BJ (cell line): ENCODE measurements at places on chromosomes 2 and 18.

GRCh38 chr2:167192833-167193232, 304.6 kb downstream of the XIRP2 start:
- peak; percentile 64 for DNase-seq

DNA sequence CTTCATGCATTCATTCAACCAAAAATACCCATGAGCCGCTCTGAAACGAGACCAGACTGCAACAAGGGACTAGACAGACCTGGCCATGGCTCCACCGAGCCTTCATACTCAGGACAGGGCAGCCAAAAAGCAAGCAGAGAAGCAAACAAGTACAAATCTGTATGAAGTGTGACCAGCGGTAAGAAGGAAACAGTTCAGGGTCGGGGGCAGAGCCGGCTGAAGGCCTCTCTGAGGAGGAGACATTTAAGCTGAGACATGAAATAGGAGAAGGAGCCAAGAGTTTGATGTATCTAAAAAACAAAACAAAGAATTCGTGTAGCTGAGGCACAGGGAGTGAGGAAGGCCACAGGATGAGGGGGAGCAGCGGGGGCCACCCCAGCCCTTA, 21.3 kb upstream of the SLC66A3 start:
- no peak for DNase-seq

- no peak for DNase-seq
Observed at GRCh38 chr2:32743480-32744236, 115.8 kb downstream of the TTC27 start.

- no peak for DNase-seq
Observed at GRCh38 chr2:126368758-126369157, 287.2 kb upstream of the GYPC start.

DNA sequence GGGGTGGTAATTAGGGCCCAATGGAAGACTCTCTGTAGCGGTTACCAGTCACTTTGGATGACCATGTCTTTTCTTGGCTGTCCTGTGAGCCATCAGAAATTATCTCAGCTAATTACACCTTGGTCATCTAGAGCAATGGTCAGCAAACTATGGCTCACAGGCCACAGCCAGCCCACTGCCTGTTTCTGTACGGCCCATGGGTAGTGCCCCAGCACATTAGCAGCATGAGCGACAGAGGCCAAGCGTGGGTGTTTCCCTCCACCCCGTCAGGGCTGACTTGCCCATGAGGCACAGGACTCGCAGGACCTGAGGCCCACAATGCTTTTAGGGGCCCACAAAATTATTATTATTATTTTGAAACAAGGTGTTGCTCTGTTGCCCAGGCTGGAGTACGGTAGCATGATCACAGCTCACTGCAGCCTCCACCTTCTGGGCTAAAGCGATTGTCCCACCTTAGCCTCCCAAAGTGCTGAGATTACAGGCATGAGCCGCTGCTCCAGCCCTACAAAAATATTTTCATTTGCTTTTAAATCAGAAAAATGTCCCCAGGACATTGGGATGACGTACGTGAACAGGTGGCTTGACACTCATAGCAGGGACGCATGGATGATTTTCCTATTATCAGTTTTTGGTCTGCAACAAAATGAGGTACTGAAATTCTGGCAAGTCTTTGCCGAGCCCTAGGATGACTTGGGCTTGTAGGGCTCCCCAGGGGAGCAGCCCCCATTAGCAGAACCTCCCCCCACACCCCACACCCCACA, 29.3 kb upstream of the CEP68 start:
- DNase-seq = no peak

DNA sequence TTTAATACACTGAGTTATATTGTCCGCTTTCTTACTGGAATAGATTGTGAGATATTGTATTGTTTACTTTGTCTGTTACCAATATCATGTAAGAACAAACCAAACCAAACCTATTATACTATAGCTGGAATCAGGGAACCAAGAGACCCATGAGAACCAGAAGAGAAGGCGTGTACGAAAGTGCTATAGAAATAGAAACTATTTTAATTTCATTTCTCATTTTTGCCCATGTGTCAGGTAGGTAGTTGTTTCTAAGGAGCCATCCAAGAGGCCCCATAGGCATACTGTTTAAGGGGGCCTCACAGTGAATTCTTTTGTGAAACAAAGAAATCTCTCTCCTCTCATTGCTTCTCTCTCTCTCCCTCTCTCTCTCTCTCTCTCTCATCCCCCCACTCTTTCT, 363.6 kb downstream of the RNF144A start:
- no peak for DNase-seq

- DNase-seq = no peak
Observed at GRCh38 chr18:41719808-41720207, 235.2 kb upstream of the PIK3C3 start.

GRCh38 chr2:241851325-241852115, 7.2 kb downstream of the PDCD1 start:
- no peak for DNase-seq

GRCh38 chr2:109425411-109425810, 188.4 kb downstream of the SEPTIN10 start:
- DNase-seq = no peak

DNA sequence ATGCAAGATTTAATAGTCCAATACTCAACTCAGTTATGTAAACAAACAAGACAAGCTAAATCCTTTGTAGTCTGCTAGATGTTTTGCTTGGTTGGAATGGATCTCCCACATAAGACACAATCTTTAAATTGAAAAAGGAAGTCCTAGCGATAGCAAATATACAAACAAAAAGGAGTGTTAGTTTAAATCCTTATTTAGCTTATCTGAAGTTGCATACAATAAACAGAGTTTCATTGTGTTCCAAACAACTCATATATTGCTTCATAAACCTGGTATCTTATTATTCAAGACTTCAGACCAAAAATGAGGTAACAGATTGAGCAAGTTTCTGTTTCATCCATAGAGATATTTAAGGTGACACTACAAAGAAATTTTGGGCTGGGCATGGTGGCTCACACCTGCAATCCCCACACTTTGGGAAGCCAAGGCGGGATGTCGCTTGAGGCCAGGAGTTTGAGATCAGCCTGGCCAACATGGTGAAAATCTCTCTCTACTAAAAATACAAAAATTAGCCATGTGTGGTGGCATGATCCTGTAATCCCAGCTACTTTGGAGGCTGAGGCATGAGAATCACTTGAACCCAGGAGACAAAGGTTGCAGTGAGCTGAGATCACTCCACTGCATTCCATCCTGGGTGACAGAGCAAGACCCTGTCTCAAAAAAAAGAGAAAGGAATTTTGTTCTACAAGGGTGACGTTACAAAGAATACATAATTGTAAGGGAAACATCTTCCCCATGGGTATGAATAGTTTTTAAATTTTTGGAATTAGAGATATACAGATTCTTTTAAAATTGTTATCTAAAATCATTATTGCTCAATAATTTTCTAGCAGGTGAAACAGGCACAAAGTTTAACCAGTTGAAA, 150.5 kb upstream of the L3MBTL4 start:
- no peak for DNase-seq

GRCh38 chr2:118058951-118059350, 29.3 kb upstream of the INSIG2 start:
- DNase-seq = no peak

- no peak for DNase-seq
Observed at GRCh38 chr2:148338541-148338940, 306.0 kb upstream of the EPC2 start.

DNA sequence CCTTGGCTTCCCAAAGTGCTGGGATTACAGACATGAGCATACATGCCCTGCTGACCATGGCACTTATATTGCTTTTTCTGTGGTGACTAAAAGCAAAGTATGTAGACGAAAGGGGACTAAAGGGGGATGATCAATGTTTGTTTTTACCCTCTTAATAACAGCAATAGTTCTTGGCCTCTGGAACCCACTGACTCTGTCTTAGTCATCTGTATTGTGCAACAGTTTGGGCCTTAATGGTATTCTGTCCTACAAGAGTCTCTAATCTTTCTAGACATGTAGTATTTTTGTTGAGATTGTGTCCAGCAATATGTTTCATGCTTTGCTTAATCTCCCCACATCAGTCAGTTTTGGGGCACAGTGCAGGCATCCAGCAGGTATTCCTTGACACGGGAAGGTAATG, 359.9 kb upstream of the FANCL start:
- DNase-seq = no peak

DNA sequence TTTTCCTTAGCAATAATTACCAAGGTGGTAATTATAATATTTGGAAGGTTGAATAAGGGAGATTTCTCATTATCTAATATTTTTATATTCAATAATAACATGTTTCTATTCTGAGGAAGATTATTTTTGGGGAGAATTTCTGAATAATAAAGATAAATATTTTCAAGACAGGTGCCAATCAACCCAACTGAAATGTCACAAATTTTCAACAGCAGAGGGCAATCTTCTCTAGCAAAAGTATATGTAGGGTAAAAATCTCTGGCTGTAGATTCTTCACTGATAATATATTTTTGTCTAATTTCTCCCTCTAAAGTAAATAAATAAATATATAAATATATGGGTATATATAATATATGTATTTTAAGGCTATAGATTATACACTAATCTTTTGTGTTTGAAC, 1187.2 kb upstream of the CRIM1 start:
- no peak for DNase-seq

DNA sequence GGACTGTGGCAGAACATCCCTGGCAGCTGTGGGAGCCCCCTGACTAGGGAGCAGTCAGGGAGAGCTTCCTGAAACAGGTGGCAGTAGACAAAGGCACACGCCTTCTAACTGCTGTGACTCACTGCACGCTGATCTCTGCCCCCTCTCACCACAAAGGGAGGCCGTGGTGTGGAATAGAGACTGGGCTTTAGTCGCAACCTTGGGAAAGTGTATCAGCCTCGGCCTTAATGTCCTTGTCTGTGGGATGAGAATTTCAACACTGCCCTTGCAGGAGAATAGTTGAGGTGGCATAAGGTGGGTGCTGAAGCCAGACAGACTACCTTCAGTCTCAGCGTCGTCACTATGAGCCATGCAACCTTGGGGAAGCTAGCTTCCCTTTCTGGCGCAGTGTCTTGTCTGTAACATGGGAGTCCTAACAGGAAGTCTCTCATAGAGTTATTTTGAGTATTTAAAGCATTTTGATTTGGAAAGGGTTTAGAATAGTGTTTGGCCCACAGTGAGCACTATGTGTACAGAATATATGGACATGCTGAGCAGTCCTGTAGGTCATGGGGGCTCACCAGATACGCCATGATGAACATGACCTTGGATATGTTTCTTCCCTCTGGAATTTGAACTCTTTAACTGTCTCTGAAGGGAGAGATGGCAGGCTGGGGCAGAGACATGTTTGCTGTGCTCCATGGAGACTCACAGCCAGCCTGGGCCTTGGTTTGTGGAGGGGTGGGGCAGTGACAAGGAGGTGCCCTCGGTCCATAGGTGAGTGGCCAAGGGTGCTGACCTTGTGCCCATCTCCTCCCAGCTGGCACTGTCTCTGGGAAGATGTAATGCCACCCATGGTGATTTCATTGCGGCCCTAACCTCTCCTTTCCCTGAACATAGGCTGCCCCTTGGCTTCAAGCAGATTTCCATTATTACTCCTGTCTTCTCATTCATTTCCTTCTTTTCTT, 29.5 kb upstream of the SMAD7 start:
- DNase-seq = no peak

- no peak for DNase-seq
Observed at GRCh38 chr18:58390399-58390798, 238.5 kb downstream of the ALPK2 start.

GRCh38 chr2:223576873-223577272, 25.3 kb downstream of the SCG2 start:
- peak; percentile 96 for DNase-seq

DNA sequence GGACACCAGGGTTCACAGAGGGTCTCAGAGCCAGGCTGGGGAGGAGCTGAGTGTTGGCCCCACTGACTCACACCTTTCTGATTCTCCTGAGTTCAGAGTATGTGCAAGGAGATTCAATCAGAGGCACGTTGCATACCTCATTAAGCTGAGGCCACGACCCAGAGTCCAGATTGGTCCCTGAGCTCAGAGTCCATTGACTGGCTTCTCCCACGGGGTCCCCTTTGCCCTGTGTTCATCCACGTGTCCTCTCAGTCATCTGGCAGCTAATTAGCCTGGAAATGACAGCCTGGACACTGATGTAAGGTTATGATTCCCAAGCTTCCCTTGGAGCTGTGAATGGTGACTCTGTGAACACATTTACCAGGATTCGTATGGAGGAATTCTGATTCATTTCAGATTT, 267.2 kb downstream of the SH3BP4 start:
- no peak for DNase-seq

- no peak for DNase-seq
Observed at GRCh38 chr2:128868686-128869551, 550.3 kb upstream of the HS6ST1 start.

GRCh38 chr2:57107353-57107752, 923.6 kb downstream of the CCDC85A start:
- no peak for DNase-seq

GRCh38 chr18:9506046-9506792, 30.9 kb downstream of the RALBP1 start:
- DNase-seq = no peak

- no peak for DNase-seq
Observed at GRCh38 chr2:176755537-176756135, 457.0 kb upstream of the HNRNPA3 start.

- no peak for DNase-seq
Observed at GRCh38 chr2:15865923-15866322, 74.4 kb upstream of the MYCN start.

- no peak for DNase-seq
Observed at GRCh38 chr18:24346254-24346653, 51.4 kb downstream of the OSBPL1A start.

DNA sequence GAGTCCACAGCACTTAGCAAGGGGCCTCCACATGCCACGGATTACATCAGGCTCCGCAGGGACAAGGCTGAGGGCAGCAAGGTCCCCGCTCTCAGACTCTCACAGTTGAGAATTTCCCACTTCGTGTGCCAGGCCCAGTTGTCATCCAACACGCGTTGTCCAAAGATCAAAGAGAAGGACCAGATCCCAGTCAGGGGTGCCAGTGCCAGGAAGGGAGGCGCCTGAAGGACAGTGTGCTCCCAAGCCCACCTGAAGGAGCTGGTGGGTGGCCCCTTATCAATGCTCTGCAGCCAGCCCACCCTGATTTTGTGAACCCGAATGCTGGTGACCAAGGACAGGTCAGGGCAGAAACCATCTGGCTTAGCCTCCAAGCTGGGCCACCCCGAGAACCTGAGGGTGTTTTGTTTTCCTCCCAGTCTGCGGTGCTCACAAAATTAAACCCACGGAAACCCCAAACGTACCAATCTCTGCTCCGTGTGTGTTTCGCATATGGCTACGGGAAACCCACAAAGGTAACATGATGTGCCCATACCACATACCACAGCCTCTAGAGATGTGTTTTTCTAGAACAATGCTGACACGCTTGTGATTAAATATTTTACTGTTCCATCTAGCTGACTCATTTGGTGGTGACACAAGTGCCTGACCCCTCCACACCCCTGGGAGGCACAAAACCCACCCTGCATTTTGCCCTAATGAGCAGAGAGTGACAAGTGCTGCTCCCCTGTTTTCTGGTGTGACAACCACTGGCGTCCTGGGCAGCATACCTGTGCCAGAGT, 24.5 kb downstream of the CRACDL start:
- no peak for DNase-seq

DNA sequence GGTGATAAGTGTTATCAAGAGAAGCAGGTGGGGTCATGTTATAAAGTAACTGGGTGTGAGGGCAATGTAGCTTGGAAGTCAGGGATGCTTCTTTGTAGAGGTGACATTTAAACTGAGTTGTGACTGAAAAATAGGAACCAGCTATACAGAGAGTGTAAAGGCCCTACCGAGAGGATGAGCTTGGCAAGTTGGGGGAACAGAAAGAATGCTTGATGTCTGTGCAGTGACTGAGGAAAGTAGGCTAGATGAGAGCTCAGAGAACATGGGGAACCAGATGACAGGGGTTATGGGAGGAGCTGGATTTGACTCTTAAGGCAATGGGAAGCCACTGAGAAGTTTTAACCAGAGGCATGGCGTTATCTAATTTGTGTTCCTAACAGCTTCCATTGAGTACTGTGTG, 115.3 kb downstream of the DOCK10 start:
- DNase-seq = no peak
